ENCODE measurements at places on chromosomes 2 and 18. TPM values are rescaled to one million over a fixed set of nuclear protein-coding genes. Genes with fewer than 3 reads are reported as not detected.

Gene C2orf78
- not detected for total RNA-seq

Gene TAF4B
- total RNA-seq = 3.9 TPM

Gene NTSR2
- 0.08 TPM for total RNA-seq

Gene PKDCC
- 21.7 TPM for total RNA-seq

Gene SFT2D3
- 5.1 TPM for total RNA-seq

Gene FAM124B
- total RNA-seq = not detected

Gene C1GALT1C1L
- 2.6 TPM for total RNA-seq

Gene EN1
- total RNA-seq = 0.99 TPM

Gene FHL2
- total RNA-seq = 52.7 TPM

Gene KIAA2012
- total RNA-seq = not detected

Gene ABI2
- total RNA-seq = 55.9 TPM

Gene ANKRD36
- 6.0 TPM for total RNA-seq

Gene NCKAP1
- 87.3 TPM for total RNA-seq

Gene TCF23
- not detected for total RNA-seq

Gene SLC8A1
- total RNA-seq = 0.20 TPM

Gene SERPINB3
- total RNA-seq = 0.06 TPM

Gene CGREF1
- 7.4 TPM for total RNA-seq

Gene CYS1
- 1.7 TPM for total RNA-seq

Gene TCF4
- 1.1 TPM for total RNA-seq

Gene UGT1A3
- total RNA-seq = 0.09 TPM

Gene ACTR3
- 234 TPM for total RNA-seq

Gene VWC2L
- not detected for total RNA-seq

Gene IL1F10
- total RNA-seq = 0.09 TPM

Gene NCL
- total RNA-seq = 726 TPM

Gene CCDC68
- total RNA-seq = 4.8 TPM
